ENCODE measurements at places on chromosomes 2 and 18.

- no peak for DNase-seq
These were observed 31.1 kb upstream of the TTC32 start for GRCh38 chr2:19932928-19933327.

DNA sequence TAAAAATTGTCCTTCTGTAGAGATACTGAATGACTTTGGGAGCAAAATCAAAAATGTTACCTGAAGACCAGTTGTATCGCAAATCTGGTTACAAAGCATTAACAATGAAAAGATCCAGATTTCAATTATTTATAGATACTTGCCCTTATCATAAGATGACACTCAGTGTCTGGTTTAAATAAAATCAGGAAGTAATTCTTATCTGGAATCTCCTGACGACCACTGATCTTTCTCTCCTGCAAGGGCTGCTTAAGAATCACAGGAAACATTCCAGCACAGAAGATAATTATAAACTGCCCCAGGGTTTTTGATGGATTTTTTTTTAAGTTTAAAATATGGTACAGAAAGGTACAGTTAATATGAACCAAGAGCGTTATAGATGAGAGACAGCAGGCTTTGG lies 205.7 kb downstream of the ALK start:
- DNase-seq = no peak

GRCh38 chr2:19671916-19672315 lies 229.9 kb downstream of the TTC32 start:
- no peak for DNase-seq

- DNase-seq = no peak
These were observed 32.1 kb upstream of the SIGLEC15 start for GRCh38 chr18:45793264-45793965.

DNA sequence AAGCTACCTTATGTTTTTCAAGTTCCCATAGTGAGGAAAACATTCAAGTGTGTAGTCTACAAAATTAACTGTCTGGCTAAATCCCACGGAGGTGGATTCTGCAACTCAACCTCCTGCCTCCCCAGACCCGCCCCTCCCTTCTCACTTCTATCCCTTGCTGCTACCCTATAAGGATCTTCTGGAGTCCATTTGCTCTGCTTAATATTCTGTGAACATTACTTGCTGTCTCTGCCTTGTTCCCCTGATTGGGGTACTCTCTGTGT lies 163.2 kb downstream of the KCNE4 start:
- DNase-seq = no peak

DNA sequence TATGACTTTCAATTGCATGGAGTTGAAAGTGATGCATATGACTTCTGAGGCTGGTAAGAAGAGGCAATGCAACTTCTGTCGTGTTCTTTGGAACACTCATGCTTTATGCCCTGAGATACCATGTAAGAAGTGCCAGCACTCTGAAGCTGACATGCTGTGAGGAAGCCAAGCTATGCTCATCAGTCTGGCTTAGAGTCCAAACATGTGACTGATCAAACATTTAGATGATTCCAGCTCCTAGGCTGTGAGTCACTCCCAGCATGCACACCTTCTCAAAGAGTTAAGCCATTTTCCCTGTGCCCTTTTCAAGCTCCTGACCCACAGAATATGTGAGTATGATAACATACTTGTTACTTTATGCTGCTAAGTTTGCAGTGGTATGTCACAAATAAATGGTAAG lies 15.8 kb upstream of the VRK2 start:
- DNase-seq = no peak

GRCh38 chr18:42298759-42299675 lies 344.0 kb downstream of the PIK3C3 start:
- DNase-seq = peak; percentile 2

DNA sequence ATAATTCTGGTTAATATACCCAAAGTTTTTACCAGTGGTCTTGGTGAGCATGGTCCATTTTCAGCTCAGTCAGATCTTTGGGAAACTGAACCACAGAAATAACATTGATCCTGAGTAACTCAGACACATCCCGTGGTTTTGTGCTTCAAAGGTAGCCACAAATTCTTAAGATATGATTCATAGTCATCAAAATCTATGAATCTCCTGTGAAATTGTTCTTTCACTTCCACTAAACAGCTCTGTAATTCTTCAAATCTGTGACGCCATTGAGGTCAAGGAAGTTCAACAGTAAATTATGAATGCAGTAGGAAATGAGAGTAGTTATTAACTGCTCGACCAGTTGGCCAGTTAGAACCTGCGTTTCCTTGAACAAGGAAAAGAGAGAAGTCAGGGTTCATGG lies 147.3 kb downstream of the IRS1 start:
- no peak for DNase-seq

DNA sequence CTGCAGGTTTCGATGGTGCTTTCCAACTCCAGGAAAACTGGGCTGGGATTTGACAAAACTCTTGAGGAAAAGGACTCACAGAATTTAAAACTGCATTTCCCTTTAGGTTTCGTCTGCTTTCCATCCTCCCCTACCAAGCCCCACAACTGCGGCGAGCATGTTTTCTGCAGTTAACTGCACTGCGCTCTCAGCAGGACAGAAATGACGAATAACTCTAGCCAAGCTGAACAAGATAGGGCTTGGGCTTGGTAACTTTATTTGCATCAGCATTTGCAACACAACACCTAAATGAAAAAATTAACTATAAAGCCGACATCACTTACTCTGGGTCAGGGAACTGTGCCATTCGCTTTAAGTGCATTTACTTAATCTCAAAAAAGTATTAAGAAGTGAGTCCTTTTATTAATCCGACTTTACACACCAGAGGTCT lies 669 bp upstream of the PIKFYVE start:
- DNase-seq = no peak

DNA sequence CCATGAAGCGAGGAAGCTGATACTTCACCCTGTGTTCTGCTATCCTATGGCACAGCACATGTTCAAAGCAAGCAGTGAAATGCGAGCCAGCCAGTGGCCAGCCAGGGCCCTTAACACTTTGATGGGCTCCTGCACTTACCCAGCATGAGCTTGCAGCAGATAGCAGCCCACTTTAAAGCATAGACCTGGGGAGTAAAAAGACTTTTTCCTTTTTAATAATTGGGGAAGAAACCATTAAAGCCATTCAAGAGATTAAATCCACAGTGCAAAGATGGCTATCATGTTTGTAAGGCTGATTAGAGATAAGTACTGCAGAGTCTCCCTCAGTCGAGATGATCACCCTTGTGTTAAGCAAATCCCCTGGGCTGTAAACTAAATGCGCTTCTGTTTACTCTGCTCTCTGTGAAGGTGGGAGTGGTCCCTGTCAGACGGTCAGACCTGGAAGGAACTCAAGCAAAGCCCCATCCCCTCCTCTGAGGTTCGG lies 15.7 kb downstream of the CCBE1 start:
- DNase-seq = no peak

- no peak for DNase-seq
These were observed 33.5 kb downstream of the CUL3 start for GRCh38 chr2:224551693-224552092.

- no peak for DNase-seq
These were observed 49.6 kb downstream of the FARSB start for GRCh38 chr2:222606306-222606705.

- no peak for DNase-seq
These were observed 46.2 kb downstream of the FAM98A start for GRCh38 chr2:33552758-33553461.

DNA sequence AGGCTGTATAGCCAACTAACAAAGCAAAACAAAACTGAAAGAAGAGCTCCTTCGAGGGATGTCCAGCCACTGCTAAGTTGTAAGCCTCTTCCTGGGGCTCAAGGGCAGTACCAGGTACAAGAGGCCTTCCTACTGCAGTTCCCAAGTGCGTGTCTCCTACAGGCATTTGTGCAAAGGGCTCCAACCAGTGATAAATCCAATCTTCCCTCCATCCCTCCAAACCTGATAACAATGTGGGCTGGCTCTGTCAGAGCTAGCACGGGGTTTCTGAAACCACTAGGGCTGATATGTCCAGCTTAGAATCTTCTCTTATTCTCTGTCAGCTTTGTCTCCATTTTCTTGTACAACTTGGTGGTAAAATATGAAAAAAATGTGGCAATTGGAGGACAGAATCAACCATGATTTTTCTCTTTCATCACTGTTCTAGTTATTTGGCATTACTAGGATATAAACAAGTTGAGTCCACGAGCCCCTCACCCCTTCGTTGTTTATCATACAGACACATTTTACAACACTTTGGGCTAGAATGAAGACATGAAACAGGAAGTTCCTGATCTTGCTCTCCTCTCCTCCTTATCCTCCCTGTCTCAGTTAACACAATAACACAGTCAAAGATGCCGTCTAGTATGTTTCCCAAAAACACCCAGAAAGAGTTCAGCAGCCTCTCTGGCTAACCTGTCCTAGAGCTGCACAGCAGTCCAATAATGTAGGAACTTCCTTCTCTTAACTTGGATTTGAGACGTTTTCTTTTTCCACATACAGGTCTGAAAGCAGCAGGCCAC lies 35.4 kb upstream of the WIPF1 start:
- no peak for DNase-seq

- peak; percentile 60 for DNase-seq
These were observed 18.8 kb downstream of the KLHL41 start for GRCh38 chr2:169528271-169528701.
